ENCODE measurements at places on chromosomes 4 and X.

DNA sequence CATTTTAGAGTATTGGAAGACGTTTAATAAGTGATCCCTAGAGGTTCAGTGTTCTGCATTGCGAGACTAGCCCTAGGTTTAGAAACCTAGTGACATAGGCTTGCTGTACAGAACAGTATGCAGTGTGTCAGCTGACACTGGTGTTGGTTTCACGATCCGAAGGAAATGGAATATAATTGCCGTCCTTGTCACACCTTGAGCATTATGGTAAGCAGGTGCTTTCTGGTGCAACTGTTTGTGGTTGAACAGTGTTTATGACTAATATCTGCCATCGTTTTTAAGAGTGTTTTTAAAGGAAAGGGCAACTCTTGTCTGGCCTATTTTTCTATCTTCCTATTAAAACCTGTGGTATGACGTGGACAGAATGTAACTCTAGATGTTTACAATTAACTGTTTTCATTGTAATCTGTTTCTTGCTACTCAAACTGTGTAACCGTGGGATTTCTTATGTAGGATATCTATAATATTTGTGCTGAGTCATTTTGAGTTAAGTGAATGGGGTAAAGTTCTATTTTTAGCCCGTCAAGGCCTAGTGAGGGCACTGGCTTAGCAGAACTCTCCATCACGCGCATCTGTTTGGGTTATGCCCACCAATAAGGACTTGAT, 53.8 kb upstream of the TBC1D14 start:
- DNase-seq: peak; percentile 66

DNA sequence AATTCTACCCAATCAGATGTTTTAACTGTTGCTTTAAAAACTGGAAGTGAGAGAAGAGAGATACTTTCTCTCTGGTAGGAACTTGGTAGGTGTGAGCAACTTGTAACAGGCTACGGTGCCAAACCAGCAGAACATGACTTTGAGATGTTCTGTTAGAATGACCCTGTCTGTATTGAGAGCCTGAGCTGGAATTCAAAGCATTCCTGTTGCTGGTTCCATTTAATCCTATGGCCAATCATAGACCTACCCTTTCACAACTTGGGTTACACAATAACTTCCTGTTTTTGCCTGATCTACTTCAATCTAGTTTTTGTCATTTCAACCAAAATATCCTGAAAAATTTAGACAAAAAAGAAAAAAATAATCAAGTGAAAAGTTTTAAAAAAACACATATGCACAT, 1.7 kb upstream of the PRRG1 start:
- no peak for DNase-seq

GRCh38 chr4:112231779-112232713, at the start of gene AP1AR:
Gene AP1AR, plus strand, starts transcription at chr4:112231787. Its CDS starts 305 bp downstream, at chr4:112232092.
- DNase-seq: peak; percentile 85

GRCh38 chr4:80709082-80709869, 321.2 kb upstream of the BMP3 start:
- DNase-seq: no peak

- no peak for DNase-seq
Observed at GRCh38 chrX:10744007-10744406, 123.6 kb upstream of the MID1 start.

DNA sequence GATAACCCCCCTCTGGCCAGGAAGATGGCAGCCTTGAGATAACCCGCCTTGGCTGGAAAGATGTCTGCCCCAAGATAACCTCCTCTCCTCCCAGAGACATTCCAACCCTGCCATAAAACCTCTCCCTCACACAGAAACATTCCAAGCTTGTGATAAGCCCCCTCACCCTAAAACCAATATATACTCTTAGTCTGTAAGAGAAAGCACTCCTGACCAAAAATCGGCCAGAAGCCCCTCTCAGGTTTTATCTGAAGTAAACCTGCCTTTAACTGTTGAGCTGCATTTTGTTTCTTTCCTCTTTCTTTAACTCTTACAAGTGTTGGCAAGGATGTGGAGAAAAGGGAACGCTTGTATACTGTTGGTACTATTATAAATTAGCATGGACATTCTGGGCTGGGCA, 8.5 kb downstream of the ERCC6L start:
- DNase-seq: no peak

GRCh38 chrX:148609515-148610327, 109.3 kb downstream of the AFF2 start:
- DNase-seq: no peak

- DNase-seq: no peak
Observed at GRCh38 chr4:124854968-124855367, 142.4 kb upstream of the ANKRD50 start.

DNA sequence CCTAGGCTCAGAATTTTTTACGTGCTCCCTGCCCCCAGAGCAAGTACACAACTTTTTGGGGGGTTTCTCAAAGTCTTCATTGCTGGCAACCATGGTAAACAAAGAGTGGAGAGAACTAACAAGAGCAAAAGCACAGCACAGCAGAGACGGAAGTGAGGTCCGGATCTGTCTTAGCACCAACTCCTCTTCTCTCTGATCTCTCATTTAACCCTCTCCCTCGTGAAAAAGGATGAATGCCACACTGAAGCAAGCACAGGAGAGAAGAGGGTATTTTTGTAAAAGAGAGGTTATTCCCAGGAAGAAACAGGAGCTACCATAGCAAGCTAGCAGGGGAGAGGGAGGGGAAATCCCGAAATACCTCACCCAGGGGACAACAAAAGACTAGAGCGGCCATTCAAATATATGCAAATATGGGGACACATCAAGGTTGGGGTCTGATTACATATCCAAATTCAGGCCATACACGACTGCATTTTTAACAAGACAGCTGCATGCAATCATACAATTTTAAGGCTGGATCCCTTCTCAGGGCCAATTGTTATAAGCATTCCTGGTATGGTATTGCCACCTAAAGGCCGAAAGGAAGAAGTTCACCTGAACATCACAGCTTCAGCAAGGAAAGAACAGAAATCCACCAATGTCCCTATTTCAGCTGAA, 46.6 kb downstream of the CD40LG start:
- peak; percentile 71 for DNase-seq

DNA sequence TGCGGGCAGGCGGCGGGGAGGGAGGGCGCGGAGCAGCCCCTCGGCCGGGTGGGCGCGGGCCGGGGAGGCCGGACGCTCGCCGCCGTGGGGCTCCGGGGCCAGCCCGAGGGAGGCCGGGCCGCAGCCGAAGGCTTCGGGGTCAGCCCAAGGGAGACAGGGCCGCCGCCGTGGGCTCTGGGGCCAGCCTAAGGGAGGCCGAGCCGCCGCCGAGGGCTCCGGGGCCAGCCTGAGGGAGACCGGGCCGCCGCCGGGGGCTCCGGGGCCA, 251 bp downstream of the KIAA0232 start:
- DNase-seq: no peak

GRCh38 chr4:28879178-28879577, 1841.0 kb upstream of the PCDH7 start:
- DNase-seq: no peak

GRCh38 chrX:125306335-125306866, 13.3 kb upstream of the TEX13C start:
- DNase-seq: no peak

- DNase-seq: no peak
Observed at GRCh38 chr4:159003420-159004253, 99.2 kb upstream of the RAPGEF2 start.

DNA sequence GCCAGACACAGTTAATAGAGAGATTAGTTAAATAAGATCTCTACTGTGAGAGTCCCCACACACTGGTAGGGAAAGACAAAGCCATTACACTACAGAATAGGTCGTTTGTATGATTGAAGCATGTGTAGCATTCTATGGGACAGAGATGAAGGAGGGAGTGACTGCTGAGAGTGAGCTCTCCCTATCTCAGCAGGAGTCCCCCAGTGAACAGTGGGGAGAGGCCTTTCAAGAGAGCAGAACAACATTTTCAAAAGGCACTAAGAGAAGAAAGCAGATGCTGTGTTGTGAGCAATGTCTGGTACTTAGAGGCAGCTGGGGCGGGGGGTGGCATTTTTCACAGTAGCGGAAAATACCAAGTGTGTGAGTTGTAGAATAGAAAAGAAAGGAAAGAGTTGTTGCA, 413.6 kb downstream of the AFF2 start:
- no peak for DNase-seq

- DNase-seq: no peak
Observed at GRCh38 chr4:39942507-39942906, 35.2 kb downstream of the PDS5A start.

- DNase-seq: no peak
Observed at GRCh38 chr4:101244349-101244748, 103.0 kb downstream of the PPP3CA start.

- DNase-seq: no peak
Observed at GRCh38 chr4:38872620-38873019, 5.0 kb downstream of the FAM114A1 start.

DNA sequence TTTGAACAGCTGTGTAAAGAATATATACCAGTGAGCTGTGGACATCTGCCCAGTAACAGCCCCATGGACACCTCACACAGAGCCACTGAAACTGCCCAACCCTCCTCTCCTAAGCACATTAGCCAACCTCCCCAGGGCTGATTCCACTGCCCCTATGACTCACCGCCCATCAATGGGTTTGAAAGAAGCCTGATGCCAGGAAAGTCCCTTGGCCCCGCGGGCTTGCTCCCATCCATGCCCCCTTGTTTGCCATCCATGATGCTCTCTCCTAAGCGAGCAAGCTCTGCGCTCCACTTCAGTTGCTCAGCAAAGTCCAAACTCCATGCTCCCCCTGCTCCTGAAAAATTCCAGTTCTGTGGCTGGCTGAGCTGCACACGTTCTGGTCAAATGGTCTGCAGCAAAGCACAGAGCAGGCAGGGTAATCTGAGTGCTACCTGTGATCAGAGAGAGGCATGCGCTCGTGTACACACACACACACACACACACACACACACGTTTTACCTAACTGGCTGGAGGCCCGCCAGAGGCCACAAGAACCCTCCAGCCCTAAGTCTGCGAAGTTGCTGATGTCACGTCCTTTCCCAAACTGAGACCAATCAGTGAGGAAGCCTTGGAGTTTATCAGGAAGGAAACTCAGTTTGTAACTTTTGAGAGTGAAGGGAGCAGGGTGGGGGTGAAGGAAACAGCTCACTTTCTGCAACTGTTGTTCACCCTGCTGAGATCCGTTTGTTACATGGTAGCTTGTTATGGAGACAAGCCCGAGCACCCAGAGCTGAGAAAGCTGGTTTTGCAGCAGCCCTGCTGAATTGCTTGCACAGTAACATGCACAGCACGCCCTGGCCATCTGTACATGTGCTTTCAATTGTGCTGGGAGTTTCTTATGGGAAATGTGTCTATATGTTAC, at the start of gene ASB9:
Gene ASB9, minus strand, starts transcription at position 466 of the 904 bp plus-strand sequence. Its CDS starts 209 bp downstream, at position 257.
- DNase-seq: peak; percentile 37
